ENCODE measurements at places on chromosomes 1 and 21.
A peak's percentile ranks its signal among the peaks of the same experiment; 100 is the strongest.

- no peak for DNase-seq
These were observed 810.6 kb upstream of the ADGRL4 start for GRCh38 chr1:79817031-79817560.

DNA sequence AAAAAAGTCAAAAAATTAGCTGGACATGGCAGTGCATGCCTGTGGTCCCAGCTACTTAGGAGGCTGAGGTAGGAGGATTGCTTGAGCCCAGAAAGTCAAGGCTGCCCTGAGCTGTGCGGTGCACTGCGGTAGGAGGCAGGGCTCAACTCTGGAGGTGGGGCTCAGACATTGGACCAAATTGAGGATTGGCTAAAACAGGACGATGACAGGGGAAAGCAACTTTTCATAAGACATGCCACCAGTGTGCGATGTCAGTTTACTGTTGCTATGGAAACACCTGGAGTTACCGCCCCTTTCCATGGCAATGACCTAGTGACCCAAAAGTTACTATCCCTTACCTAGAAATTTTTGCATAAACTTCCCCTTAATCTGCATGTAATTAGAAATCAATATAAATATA, 85.3 kb downstream of the DISP3 start:
- DNase-seq: no peak

- no peak for DNase-seq
These were observed 26.4 kb upstream of the SYCP1 start for GRCh38 chr1:114828251-114828650.

GRCh38 chr1:17207046-17207445, 2.1 kb downstream of the PADI1 start:
- DNase-seq: no peak

GRCh38 chr1:70990469-70991253, 57.0 kb downstream of the PTGER3 start:
- DNase-seq: no peak

DNA sequence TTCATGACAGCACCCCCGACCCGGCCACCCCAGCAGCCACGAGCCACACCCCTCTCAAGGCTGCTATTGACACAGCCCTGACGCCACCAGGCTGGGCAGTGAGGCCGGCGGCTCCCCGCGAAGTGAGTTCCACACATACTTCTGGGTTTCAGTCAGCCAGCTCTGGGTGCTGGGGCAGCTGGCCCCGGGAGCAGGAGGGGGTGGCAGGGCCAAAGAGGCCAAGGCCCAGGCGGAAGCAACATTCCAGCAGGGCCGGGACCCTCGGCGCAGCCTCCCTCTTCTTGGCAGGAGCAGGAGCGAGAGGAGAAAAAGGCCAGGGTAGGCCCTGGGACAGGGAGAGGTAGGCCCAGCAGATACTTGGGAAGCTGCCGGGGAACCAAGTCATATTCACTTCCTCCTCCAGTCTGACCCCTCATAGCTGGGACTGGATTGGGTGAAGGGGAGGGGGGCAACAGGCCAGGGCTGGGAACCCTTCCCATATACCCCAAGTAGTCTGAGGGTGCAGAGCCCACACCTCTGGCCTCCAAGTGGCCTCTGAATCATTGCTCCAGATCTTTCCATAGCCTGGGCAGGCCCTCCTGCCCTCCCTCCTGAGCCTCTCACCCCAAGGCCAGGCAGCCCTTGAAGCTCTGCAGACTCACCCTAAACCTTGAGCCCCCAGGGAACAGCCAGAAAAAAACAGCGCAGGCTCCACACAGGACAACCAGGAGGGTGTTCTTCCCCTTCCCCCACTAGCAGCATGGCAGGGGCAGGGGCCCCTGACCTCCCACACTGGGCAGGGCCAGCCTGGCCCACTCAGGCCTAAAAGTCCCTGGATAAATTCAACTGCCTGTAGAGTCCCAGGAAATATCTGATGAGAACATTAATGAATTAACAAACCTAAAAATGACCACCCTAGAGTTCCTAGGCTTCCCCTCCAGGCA, 5.7 kb downstream of the HSPG2 start:
- DNase-seq: peak; percentile 71

DNA sequence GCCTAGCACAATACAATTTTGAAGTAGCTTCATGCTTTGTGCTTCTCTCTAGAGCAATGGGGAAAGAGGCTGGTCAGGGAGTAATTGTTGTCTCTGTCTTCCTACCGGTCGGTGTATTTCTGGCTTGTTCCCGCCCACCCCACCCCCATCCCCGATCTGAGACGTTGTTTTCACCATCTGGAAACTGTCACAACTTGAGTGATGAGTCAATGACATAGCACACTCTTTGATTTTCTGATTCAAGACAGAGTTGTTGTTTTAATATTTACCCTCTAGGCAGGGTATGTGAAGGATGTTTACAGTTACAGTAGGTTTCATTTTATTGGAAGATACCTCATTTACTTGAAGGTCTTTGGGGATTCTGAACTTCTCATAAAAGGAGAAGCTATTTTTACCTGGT, 7.0 kb downstream of the IL12RB2 start:
- DNase-seq: no peak

- DNase-seq: no peak
These were observed 97.4 kb upstream of the GFI1 start for GRCh38 chr1:92583821-92584760.

All from ovary (tissue), 10 donors.